Stimulated activated CD8-positive, alpha-beta memory T cell treated with anti-CD3 and anti-CD28 coated beads, Interleukin-4, amount 100 ng/mL, for 24 hours (primary cell): ENCODE measurements at places on chromosomes 11 and 22.

DNA sequence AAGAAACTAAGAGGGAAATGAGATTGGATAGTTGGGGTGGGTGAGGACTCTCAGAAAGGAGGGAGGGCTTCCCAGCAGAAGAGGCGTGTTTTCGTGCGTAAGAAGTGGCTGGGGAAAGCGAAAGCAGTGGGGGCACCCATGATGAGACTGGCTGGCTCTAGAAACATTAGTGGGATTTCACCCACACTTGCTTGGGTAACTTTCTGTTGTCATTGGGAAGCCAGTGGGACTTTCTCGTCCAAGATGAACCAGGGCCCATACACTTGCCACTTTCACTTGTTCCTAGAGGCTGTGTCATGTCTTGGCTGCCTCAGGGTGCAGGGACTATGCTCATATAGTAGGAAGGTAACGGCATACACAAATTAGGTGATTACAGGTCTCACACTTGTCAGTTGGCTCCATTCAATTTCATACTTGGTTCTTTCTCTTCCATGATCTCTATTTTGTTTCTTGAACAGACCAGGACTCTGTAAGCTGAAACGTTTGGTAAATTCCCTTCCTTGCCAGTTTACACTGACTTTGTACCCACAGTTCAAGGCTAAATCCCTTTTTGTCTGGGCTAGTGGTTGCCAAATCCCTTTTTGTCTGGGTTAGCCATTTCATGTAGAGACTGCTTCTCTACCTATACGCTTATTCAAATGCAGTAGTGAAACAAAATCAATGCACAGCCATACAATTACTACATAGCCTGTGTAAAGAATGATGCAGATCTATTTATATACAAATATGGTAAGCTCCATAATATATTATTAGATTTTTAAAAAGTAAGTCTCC lies 42.0 kb upstream of the CXCR5 start:
- DNase-seq: peak; percentile 9

DNA sequence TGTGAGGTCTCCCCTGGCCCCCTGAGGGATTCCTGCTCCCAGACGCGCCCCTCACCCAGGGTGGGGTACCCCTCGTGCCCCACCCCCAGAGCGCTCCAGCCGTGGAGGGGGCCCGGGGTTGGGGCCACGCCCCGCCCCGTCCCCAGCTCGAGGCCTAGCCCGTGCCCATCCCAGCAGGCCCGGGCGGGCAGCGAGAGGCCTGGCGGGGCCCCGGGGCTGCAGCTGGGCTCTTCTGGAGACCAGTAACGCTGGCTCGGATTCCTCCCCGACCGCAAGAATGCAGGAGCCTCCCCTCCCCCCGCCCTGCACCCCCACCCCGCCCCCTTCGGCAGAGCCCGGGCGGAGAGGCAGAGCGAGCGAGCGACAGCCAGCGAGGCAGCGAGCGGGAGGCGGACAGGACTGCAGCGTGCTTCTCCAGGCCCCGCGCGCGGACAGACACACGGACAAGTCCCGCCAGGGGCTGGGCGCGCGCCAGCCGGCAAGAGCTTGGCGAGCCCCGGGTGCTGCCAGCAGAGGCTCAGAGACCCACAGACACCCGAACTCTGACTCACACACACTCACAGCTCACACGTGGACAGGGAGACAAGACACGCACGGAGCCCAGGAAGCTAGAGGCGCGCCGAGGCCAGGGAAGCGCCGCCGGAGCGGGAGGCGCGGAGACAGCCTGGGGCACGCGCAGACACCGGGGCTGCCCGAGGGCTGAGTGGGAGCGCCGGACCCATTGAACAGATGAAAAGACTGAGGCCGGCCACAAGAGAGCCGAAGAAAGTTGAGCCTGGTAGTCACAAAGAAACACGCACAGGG lies 15.2 kb downstream of the BCL9L start:
- no peak for DNase-seq

DNA sequence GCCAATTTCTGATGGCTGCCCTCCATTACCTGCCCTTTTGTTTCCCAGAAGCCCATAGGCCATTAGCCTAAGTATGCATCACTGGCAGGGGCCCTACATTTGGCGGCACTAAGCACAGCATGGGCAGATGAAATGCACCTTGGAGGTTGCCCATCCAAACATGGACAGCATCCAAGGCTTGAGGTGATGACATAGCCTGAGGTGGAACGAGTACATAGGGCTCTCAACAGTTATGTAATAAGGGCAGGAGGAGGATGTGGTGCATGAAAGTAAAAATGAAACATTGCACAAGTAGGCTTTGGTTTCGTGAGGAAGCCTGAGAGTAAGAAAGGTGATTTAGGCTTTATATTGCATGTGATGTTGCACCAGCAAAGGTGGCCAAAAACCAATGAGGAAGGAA lies 148.1 kb downstream of the FAM76B start:
- no peak for DNase-seq

GRCh38 chr22:47202819-47203553 lies 440.5 kb downstream of the TBC1D22A start:
- no peak for DNase-seq

GRCh38 chr11:80144897-80145594 lies 704.2 kb upstream of the TENM4 start:
- no peak for DNase-seq

- DNase-seq: no peak
These were observed 21.5 kb downstream of the TST start for GRCh38 chr22:36997746-36998145.

GRCh38 chr11:65445604-65446445 lies 23.2 kb downstream of the NEAT1 start:
- DNase-seq: no peak

DNA sequence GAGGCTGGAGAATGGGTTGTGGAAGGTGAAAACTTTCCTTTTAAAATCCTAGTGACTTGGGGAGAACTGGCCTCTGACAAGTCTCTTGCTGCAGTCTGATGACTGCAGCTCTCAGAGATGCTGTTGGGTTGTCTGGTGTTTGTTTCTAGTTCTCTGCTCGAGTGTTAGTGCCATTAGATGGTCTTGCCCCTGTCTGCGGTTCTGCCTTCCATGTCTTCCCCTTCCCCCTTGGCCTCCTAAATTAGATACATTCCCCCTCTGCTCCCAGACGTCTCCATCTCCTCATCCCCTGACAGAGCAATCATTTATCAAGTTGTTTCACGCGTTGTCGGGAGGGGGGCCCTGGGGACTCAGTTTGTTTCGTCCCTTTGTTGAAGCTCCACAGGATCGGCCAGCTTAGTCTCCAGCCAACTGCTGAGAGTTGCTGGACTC lies 67.7 kb downstream of the CECR2 start:
- DNase-seq: no peak

DNA sequence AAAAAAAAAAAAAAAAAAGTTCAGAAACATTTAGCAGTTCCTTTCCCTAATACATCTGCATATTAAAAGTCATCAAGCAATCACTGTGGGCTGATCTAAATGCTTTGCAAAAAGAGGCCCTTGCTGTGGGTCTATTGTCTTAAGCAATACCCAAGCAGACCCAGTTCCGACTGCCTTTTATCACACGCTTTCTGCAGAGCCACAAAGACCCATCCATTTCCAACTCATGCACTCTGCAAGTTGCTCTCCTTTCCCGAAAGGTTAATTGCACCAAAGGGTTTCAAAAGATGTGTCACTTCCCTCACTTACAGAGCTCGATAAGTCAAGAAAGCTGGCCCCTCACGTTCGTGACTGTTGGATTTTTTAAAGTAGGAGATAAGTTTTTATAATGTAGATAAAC lies 138.9 kb downstream of the MPPED1 start:
- no peak for DNase-seq

GRCh38 chr11:27409742-27410141 lies 46.7 kb upstream of the CCDC34 start:
- no peak for DNase-seq

- no peak for DNase-seq
These were observed 1071.4 kb downstream of the JRKL start for GRCh38 chr11:97461044-97461880.

DNA sequence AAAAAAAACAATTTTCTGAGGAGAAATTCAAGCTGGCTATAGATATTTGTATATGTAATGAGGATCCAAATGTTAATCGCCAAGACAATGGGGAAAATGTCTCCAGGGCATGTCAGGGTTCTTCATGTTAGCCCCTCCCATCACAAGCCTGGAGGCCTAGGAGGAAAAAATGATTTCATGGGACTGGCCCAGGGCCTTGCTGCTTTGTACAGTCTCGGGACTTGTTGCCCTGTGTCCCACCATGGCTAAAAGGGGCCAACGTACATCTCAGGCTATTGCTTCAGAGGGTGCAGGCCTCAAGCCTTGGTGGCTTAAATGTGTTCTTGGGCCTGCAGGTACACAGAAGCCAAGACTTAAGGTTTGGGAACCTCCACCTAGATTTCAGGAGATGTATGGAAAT lies 62.1 kb upstream of the SLC5A12 start:
- no peak for DNase-seq

DNA sequence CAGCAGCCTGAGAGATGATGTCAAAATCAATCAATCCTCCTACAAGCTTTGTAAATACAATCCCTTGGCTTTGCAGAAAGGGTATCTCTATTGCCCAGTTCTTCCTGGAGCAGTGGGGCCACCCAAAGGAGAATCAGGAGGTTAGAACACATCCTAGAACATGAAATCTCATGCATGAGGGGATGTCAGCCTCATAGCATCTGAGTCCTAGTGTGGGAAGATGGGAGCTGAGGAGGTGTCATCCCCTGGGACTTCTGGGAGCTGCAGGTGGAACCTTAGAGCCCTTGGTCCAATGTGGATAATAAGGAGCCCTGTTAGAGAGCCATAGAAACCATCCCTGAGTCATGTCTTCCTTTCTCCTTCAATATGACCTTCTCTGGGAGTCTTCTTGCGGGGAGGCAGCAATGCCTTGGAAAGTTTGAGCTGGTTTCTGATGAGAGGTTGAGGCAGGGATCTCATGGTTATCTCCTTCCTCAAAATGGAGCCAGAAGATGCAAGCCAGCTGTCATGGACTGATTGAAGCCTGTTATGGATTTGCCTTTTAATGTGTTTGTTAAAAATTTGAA lies 74.8 kb downstream of the BDNF start:
- DNase-seq: no peak

DNA sequence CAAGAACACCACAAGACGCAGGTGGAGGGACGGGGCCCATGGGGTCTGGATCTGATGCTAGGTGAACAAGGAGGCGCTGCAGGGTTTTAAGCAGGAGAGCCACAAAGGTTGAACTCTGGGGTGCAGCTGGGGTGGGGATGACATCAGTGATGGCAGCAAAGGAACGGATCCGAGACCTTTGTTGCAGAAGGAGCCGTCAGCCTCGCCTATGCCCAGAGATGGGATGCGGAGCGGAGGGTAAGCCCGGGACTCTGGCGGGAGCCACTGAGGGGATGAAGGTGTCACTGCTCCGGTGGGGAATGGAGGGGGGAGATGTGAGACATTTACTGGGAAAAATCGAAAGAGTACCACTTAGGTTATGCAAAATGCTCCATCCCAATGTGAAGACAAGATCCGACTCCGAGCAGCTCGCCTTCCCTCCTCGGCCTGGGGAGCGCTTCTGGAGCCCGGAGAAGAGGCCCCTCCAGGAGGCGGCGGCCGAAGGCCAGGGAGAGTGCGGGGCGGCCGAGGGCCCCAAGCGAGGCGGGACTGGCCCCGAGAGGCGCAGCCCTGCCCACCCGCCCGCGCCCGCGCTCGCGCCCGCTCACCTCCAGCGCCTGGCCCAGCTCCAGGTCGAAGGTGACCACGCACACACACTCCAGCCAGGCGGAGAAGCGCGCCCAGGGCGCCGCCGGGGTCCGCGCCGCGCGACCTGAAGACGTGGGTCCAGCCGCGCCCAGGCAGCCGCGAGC lies 422 bp downstream of the DENND6B start:
- no peak for DNase-seq

- no peak for DNase-seq
These were observed 1.9 kb downstream of the TSGA10IP start for GRCh38 chr11:65947133-65947532.

GRCh38 chr11:22778642-22779041 lies 51.0 kb downstream of the SVIP start:
- no peak for DNase-seq

- DNase-seq: peak; percentile 28
These were observed 1.1 kb downstream of the EIF4G2 start for GRCh38 chr11:10807493-10808234.

GRCh38 chr11:19923626-19924025 lies 211.0 kb downstream of the NAV2 start:
- no peak for DNase-seq

GRCh38 chr11:83715927-83716535 lies 429.9 kb upstream of the CCDC90B start:
- DNase-seq: no peak

GRCh38 chr11:130854483-130854882 lies 61.8 kb downstream of the SNX19 start:
- DNase-seq: no peak

DNA sequence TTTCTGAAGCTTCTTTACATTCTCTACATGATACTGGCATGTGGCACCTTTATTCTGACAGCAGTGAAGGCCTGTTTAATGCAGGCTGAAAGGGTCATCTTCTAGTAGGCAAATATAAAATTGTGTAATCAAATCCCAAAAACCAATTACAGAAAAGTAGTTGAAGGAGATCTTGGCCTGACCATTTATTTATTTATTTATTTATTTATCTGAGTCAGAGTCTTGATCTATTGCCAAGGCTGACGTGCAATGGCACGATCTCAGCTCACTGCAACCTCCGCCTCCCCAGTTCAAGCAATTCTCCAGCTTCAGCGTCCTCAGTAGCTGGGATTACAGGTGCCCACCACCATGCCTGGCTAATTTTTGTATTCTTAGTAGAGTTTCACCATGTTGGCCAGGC lies 22.7 kb upstream of the CECR2 start:
- no peak for DNase-seq
